ENCODE measurements at places on chromosomes 12 and 14.

- DNase-seq = no peak
These were observed 5.4 kb downstream of the IFFO1 start for GRCh38 chr12:6550294-6551062.

DNA sequence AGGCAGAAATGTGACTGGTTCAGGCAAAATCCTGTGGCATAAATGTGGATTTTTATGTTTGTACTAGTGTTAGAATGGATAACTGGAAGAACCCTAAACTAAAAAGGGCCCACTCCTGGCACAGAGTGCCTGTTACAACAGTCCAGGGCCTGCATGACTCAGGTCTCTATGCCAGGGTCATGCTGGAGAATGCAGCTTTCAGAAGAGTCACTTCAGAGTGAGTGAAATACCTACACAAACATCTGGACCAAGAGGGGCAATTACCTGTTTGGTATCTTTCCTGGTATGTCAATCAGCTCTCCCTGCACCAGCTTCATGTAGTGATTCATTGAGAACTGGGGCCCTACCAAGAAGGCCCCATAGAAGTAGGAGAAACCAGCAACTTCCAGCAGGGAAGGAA is 10.0 kb downstream of the EMG1 start:
- no peak for DNase-seq

GRCh38 chr14:23284654-23285529 is 1.0 kb downstream of the HOMEZ start:
- no peak for DNase-seq

GRCh38 chr12:28446031-28446430 is 255.8 kb downstream of the CCDC91 start:
- no peak for DNase-seq

DNA sequence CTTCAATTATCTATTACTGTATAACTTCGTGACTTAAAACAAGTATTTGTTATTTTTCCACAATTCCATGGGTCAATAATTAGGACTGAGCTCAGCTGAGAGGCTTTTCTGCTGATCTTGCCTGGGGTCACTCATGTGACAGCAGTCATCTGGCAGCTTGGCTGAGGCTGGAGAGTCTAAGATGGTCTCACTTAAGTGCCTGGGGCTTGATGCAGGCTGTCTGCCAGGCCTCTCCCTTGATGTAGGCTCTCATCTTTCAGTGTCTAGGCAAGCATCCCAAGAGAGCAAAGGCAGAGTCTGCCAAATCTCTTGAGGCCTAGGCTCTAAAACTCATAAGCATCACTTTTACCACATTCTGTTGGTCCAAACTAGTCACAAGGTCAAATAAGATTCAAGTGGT is 93.2 kb downstream of the NKX2-1 start:
- no peak for DNase-seq

- no peak for DNase-seq
These were observed 430.0 kb downstream of the CCDC91 start for GRCh38 chr12:28620281-28620680.

DNA sequence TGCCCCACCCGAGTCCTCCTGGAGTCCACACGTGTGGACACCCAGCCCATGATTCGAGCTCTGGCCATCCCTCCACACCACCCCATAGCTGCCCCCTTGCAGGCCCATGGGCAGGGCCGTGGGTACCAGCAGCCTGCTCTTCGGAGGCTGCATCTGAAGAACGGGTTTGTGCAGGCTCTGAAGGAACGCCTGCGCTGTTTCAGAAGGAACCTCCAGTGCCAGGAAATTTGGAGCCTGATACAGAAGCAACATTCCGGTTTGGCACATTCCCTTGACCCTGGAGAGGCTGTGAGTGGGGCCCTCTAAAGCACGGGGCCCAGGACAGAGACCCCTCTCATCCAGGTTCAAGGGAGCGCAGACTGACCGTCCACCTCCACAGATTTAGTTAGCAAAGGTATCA is 57.0 kb downstream of the ZNF664 start:
- no peak for DNase-seq

GRCh38 chr12:90250766-90251165 is 542.1 kb upstream of the ATP2B1 start:
- DNase-seq = peak; percentile 35

GRCh38 chr14:23776296-23776695 is 140.1 kb downstream of the DHRS2 start:
- no peak for DNase-seq

- DNase-seq = no peak
These were observed 255.8 kb upstream of the AVPR1A start for GRCh38 chr12:63406781-63407180.

GRCh38 chr14:77186911-77187648 is 5.5 kb downstream of the TMEM63C start:
- DNase-seq = peak; percentile 93

- no peak for DNase-seq
These were observed 4.1 kb upstream of the CCER1 start for GRCh38 chr12:90959032-90959431.

DNA sequence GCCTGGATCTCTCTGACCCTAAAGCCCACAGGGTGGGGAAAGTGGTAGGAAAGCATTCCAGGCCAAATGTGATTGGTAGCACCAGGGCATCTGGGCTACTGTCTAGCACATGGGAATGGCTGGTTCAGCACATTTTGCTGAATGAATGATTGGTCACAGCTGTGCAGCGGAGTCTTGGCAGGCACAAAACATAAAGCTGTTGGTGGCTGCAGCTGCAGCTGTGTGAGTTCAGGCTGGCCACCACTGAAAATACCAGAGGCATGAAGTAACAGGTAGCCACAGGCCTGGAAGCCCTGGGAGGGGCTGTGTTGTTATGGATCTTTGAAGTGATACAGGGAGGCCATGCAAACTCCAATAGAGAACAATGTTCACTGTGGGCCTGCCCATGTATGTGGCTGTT is 72.7 kb downstream of the MYRFL start:
- DNase-seq = peak; percentile 99

DNA sequence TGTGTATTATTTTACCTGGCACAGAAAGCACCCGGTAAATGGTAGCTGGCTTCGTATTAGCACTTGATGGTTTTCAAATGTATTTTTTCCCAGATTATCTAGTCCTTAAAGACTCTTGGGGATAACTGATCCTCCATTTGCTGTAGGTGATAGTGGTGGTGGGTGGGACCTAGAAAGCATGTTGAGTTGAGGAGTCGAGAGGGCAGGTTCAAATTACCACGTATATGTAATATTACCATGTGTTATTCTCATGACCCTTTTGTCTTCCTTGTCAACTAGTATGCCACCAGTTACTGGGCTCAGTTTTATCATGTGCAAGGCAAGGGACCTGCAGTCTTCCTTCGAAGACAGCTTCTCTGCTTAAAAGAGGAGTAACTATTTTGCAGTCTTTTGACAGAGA is 1.8 kb downstream of the GLRX5 start:
- no peak for DNase-seq

DNA sequence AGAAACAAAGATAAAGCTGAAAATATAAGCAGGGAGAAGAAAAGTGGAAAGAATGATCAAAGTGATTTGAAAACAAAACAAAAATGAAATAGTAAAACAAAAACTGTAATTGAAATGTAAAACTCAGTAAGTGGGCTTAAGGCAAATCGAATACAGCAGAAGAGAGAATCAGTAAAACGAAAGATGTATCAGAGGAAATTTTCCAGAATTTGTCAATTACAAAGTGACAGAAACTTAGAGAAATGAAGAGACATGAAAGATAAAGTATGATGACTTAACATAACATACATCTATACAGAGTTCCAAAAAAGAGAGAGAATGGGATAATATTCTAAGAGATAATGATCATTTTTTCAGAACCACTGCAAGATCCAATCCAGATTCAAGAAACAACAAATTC is 10.5 kb downstream of the ZFC3H1 start:
- no peak for DNase-seq

- peak; percentile 81 for DNase-seq
These were observed 19.6 kb downstream of the POMT2 start for GRCh38 chr14:77301103-77301502.

DNA sequence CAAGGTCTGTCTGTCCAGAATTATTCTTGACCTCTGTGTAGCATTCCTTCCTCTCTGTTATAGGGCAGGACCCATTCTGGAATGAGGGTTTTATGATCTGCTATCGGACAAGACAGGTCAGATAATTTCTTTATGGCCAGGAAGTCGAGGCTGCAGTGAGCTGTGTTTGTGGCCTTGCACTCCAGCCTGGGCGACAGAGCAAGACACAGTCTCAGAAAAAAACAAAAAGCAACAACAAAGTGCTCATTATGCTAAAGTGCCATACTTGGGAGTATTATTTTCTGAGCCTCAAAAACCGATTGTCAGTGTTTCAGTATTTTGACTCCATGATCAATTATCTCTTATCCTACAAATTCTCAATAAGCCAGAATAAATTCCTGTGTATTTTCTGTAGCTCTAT is 4.1 kb downstream of the CIPC start:
- DNase-seq = no peak

GRCh38 chr12:4119157-4119761 is 154.3 kb upstream of the CCND2 start:
- DNase-seq = no peak

DNA sequence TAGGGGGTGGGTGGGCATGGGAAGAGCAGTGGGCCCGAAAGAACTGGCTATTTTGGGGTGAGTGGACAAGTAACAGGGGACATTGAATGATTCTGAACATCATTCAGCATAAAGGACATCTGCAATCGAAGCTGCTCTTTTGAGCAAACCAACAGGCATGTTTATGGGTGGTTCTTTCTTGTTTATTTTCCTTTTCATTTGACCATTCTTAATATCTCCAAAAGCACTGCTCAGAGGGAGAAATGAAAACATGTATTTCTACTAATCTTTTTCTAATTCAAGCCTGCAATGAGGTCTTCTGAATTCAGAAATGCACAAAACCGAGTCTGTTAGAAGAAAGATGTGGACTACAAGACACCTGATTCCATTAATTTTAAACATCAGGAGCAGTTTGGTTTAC is 54.0 kb downstream of the NUAK1 start:
- DNase-seq = no peak

DNA sequence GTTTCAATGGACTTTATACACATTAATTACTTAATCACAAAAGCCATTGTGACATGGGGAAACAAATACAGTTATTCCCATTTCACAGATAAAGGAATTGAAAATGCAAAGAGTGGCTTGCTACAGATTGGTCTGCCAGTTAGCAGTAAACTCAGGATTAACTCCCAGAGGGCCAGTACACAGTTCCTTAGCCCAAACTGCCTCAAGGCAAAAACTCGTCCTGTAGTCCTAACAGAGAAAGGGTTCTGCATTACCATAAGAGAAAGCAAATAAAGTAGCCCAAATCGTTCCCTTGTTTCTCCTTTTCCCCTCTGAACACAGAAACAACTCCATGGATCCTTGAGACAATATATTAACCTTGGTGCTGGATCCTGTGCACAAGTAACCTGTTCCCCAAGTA is 274.4 kb downstream of the LRIG3 start:
- DNase-seq = no peak

DNA sequence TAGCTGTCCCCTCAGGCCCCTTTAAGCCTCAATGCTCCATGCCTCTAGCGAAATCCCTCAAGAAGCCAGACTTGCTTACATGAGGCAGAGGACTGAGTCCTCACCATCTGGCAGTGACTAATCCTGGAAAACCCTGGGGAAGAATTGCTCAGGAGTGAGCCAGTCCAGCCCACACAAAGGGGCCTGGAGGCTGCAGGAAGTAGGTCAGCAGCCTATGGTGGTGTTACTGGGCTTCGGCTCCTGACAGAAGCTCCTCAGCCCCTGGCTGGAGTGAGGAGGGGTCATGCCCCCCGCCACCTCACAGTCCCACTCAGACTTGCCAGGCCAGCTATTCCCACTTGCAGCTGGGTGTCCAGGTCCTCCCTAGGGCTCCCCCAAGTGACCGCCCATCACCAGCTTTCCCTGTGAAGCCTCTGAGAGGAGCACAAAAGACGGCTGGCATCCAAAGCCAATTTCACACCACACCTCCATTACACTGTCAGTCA is 250.5 kb downstream of the DPF3 start:
- peak; percentile 96 for DNase-seq

DNA sequence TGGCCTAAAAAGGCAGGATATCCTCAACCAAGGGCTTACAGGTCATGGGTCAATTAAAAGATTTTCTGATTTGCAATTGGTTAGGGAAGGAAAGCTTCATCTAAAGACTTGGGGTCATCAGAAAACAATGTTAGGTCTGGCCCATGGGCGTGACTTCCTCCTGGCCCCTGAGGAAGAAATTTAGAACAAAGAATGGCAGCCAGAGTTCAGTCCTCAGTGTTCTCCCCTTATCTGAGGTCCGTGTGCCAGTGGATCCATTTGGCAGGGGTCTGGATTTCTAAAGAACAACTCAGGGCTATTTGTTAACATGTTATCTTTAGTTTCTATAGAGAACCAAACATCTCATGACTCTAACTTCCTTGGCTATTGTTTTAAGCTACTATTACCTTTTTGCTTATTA is 27.8 kb upstream of the NFYB start:
- no peak for DNase-seq

GRCh38 chr12:4567073-4567881 is 5.3 kb downstream of the DYRK4 start:
- DNase-seq = no peak

DNA sequence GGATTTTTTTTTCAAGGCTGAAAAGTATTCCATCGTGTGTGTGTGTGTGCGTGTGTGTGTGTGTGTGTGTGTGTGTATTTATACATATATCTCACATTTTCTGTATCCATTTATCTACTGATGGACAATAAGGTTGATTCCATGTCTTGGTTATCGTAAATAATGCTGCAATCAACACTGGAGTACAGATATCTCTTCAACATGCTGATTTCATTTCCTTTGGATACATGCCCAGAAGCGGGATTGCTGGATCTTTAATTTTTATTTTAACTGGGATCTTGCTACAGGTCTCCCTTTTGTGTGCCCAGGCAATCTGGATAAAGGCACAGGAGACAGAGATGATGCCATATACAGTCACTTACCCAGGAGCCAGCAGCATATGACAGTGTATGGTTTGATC is 338.1 kb downstream of the SOX5 start:
- DNase-seq = peak; percentile 57
